CD4-positive, alpha-beta T cell treated with Interleukin-15 for 4 hours (primary cell): ENCODE measurements at places on chromosomes 13 and 19.

DNA sequence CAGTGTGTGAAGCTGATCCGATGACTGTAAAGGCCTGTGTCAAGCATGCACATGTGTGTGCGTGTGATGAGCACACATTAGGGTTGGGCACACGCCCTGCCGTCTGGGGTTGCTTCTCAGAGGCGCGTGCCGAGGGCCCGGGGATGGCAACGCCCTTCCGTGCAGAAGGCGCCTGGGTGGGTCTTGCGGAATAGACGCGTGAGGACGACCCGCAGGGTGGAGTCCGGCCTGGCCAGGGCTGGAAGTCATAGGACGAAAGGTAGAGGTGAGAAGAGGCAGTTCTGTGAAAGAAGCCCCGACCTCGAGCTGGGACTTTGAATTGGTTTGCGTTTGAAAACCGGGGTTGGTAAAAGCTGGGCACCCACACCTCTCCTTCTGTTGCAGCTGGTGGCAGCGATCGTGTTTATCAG, 35.7 kb downstream of the TMEM255B start:
- DNase-seq, result no peak

- DNase-seq, result no peak
Measured at GRCh38 chr13:105634059-105634458, 901.4 kb downstream of the EFNB2 start.

- no peak for DNase-seq
Measured at GRCh38 chr13:43797869-43798268, 11.1 kb upstream of the ENOX1 start.

GRCh38 chr19:28154077-28154476, 1058.9 kb downstream of the UQCRFS1 start:
- DNase-seq, result no peak

- no peak for DNase-seq
Measured at GRCh38 chr13:75486146-75487062, 4.4 kb upstream of the TBC1D4 start.
